HCEC 1CT (cell line): ENCODE measurements at places on chromosomes 7 and 10.
A peak's percentile ranks its signal among the peaks of the same experiment; 100 is the strongest.

GRCh38 chr10:112960151-112960681 is 10.2 kb downstream of the TCF7L2 start:
- DNase-seq = no peak

DNA sequence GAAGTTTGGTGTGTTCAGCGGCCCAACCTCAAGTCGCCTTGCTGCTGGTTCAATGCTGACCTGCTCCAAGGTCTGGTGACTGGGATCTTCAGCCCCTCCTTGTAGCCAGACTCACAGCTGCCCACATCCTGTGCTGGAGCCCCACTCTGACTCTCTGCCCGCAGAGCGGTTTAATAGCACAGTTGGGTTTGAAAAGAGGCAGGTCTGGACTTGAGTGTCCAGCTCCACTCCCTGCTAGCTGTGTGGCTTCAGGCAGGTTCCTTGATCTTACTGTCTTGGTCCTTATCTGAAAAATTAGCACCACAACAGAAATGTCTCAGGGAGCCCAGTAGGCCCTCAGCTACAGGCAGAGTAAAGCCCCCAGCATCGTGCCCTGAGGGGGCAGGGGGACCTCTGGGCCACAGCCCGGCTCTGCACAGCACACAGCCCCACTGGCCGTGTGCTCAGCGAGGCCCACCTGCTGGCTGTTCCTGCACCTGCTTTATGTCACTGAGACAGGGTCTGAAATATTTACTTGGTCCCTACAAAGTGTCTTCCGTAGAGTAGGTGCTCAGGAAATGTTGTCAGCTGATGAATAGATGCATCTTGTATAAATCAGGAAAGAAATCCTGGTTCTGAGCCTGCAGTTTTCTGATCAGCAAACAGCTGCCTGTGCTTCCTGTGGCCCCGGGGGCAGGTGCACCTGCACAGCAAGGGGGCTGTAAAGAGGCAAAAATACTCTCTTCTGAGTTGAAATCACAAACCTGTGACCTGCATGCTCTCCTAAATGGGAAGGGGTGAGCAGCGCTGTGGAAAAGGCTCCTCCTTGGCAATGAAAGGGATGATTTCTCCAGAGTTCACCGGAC is 155.5 kb downstream of the SVIL start:
- no peak for DNase-seq

GRCh38 chr10:23100331-23101030 is 5.1 kb downstream of the MSRB2 start:
- no peak for DNase-seq

DNA sequence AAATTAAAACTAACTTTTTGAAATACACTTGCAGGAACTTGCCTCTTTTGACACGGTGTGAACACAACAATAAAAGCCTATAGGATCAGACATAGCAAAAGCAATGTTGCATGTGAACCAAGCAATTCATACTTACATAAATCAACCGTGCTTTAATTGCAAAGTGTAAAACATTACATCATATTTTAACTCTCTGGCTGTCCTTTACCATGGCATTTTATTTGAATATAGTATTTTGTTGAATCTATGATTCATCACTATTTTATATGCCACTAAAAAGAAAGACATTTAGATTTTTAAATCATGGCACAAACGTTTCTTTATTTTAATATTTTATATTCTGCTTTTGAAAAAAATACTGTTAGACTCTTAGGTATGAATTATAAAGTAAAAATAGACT is 757.0 kb upstream of the KCND2 start:
- DNase-seq = no peak

DNA sequence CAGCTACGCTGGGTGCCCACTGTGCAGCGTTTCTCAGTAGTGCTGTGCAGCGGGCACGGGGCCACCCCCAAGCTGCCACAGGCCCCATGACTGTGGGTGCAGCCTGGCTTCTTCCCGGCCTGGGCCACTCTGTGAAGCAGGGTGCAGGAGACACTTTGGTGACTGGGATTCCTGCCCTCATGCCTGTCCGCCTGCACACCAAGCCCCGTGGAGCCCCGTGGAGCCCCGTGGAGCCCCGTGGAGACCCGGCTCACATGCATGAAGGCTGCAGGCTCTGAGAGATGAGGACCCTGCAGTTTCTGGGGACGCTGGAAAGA is 3.9 kb upstream of the SHH start:
- DNase-seq = no peak

GRCh38 chr10:53646525-53646924 is 873.9 kb upstream of the MBL2 start:
- DNase-seq = no peak

- DNase-seq = peak; percentile 91
Measured at GRCh38 chr10:80509403-80510161, 28.1 kb upstream of the SH2D4B start.

DNA sequence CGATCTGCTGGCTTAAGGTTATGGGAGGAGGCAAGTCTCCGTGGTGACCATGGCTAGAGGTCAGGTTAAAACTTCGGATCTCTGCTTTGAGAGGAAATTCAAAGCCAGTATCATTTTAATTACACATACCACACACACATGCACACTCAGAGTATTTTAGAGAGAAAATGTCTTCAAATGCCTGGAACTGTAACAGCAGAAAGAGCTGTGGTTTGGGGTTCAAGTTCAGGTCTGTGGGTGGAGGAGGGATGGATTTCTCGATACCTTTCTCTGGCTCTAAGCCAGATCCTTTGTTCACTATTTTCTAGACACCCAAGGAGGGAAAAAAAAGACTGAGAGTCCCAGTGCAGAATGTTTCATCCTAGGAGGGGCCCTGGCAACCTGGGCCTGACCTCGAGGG is 32.5 kb downstream of the ARL3 start:
- DNase-seq = no peak

- no peak for DNase-seq
Measured at GRCh38 chr7:16609842-16610450, 35.6 kb downstream of the ANKMY2 start.

GRCh38 chr7:156836443-156836842 is 56.5 kb downstream of the LMBR1 start:
- no peak for DNase-seq

DNA sequence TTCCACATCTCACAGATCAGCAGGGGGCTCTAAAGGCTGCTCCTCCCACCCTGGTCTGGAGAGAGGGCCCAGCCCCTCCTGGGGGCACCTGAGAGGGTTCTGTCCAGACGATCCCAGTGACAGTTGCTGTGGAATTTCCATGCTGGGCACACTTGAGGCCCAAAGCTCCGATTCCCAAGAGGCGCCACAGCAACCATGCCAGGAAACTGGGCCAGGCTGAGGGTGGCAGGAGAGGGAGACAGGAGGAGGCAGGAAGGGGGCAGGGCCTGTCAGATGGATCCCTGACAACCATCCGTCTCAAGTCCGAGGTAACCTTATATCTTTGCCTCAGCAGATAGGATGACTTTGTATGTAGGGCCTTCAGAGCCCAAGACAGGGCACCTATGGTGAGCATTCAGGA is 4.3 kb upstream of the NOS3 start:
- DNase-seq = no peak

GRCh38 chr7:155450970-155451801 is 6.7 kb upstream of the EN2 start:
- no peak for DNase-seq

- DNase-seq = no peak
Measured at GRCh38 chr7:13949939-13950338, 39.5 kb downstream of the ETV1 start.

- DNase-seq = no peak
Measured at GRCh38 chr10:129609551-129609950, 142.5 kb downstream of the MGMT start.

GRCh38 chr10:133087679-133088178 is at the start of gene ADGRA1:
TSS of gene ADGRA1 (plus strand) at chr10:133087924. CDS start at chr10:133088910, 986 bp downstream.
- no peak for DNase-seq

DNA sequence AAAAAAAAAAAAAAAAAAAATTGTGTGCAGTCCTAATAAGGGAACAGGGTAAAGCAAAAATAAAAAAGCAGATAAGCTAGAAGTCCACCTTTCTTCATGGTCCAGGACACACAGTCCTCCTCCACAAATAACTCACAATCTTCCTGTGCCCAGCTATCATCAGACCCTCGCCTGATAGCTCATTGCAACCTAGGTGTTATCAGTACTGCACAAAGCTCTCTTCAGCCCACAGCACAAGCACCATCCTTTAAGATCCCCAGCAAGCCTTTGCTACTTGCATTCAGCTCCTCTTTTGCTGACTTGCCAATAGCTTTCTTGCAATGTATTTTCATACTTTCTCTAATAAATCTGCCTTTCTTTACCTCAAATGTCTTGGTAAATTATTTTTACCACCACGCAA is 5.0 kb downstream of the NDUFA5 start:
- no peak for DNase-seq
